ENCODE measurements at places on chromosomes 12 and 14.

GRCh38 chr12:126607867-126608266 lies 1542.6 kb downstream of the AACS start:
- no peaks in the 10 kb centered on the region for H3K4me1 ChIP-seq
- no peak for DNase-seq
- no peak overlapping the region for H3K27ac ChIP-seq
- H3K4me3 ChIP-seq = no peak overlapping the region
- no peaks in the 10 kb centered on the region for H3K27me3 ChIP-seq

DNA sequence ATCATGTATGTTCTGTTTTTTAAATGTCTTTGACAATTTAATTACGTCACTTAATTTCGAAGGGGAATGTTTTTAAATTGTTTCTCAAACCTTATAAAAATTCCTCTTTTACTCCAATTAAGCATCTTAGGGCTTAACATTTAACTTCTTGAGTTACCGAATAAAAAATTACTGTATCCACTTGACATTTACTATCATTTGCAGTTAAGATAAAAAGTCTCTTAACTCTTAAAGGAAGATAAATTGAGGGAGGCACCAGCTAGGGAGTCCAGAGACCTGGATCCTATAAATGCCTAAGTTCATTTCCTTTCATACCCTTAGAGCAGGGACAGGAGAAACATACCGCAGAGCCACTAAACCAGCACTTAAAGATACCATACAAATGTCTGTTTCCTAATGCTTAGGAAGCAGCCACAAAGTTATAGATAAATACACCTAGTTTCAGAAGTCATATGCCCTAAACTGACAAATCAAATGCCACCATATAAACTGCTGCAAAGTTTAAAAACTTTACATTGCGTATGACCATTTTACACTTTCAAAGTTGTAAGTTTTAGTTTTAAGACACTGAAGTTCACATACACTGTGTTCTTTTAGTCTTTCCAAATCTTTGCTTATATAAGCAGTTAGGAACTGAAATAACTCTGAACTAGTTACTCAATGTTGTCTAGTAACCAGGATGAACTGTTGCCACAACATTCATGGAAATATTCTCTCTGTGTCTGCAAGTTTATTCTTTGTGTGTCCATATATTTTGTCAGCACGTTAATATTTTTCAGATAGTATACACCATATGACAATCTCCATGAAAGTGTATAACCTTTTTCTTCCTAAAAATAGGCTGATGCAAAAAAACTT lies 71.2 kb downstream of the GALNT4 start:
- no peaks in the 10 kb centered on the region for H3K27me3 ChIP-seq
- peak overlapping the region; percentile 70 for H3K27ac ChIP-seq
- peaks cover 6% of the 10 kb centered on the region for H3K36me3 ChIP-seq
- H3K4me1 ChIP-seq = peaks cover 37% of the 10 kb centered on the region

DNA sequence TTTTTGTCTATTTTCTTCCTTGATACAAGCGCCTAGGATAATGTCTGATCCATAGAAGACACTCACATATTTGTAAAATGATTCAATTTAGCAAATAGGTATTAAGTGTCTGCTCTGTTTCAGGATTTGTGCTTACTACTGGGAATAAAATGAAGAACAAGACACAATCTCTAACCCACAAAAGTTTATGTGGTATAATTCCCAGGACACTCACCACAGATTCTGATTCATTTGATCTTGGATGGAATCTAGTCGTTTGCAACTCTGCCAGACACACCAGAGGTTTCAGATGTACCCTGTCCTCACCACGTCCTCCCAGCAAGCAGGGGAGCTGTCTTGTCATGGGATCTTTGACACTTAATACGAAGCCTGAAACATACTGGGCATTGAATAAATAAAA lies 208.3 kb downstream of the LRIG3 start:
- no peak for DNase-seq
- H3K27me3 ChIP-seq = no peaks in the 10 kb centered on the region
- no peak overlapping the region for H3K4me3 ChIP-seq
- H3K36me3 ChIP-seq = no peaks in the 10 kb centered on the region

- peaks cover 50% of the 10 kb centered on the region for H3K4me1 ChIP-seq
- H3K4me3 ChIP-seq = no peak overlapping the region
- no peaks in the 10 kb centered on the region for H3K36me3 ChIP-seq
- DNase-seq = no peak
- H3K27ac ChIP-seq = no peak overlapping the region
These were observed 54.4 kb downstream of the SLC38A4 start for GRCh38 chr12:46771268-46771827.

DNA sequence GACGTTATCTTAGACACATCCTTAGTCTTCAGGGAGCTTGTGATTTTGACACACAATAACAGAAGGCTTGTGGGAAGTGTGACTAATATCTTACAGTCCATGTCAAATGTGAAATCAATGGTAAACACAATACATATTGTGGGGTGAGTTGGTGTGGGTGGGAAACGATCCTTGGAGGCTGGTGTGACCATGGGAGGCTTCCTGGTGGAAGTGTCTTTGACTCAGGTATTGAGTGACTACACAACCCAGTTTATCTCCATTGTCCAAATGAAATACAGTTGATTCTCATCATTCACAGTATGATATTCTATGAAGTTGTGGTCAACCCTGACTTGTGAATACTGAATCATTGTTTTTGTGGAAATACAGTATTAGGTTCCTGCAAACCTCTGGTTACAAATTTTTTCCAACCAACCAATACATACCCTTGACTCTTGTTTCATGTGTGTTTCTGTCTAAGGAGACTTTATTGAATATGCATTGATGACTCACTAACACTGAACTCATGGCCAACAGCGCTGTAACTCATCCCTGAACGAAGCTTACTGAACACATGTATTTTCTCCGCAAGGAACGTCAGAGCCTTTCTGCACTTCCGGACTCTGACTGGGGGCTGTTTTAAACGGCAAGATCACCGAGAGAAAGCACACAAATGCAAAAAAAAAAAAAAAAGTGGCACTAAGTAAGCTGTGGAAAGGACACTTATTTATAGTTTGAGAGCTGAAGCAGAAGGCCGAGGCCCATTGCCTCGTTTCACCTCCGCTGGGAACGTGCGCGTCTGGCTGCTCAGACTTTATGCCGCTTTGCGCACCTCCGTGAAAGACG lies 59.0 kb downstream of the CLMN start:
- no peaks in the 10 kb centered on the region for H3K27me3 ChIP-seq
- H3K27ac ChIP-seq = no peak overlapping the region
- peak; percentile 27 for DNase-seq
- H3K36me3 ChIP-seq = no peaks in the 10 kb centered on the region

GRCh38 chr12:40152783-40153383 lies 47.0 kb upstream of the SLC2A13 start:
- H3K27me3 ChIP-seq = peaks cover 8% of the 10 kb centered on the region
- no peak for DNase-seq
- H3K36me3 ChIP-seq = no peaks in the 10 kb centered on the region
- H3K4me3 ChIP-seq = no peak overlapping the region

GRCh38 chr12:106303202-106303820 lies 778 bp downstream of the TCP11L2 start:
- H3K27me3 ChIP-seq = no peaks in the 10 kb centered on the region
- DNase-seq = peak; percentile 83
- H3K4me3 ChIP-seq = peak overlapping the region; percentile 96
- peak overlapping the region; percentile 82 for H3K27ac ChIP-seq
- H3K4me1 ChIP-seq = peaks cover 17% of the 10 kb centered on the region

GRCh38 chr14:49970474-49971147 lies 77.7 kb downstream of the ARF6 start:
- peak overlapping the region; percentile 76 for H3K4me3 ChIP-seq
- peak overlapping the region; percentile 98 for H3K27ac ChIP-seq
- peaks cover 50% of the 10 kb centered on the region for H3K4me1 ChIP-seq
- DNase-seq = no peak
- H3K36me3 ChIP-seq = peaks cover 3% of the 10 kb centered on the region

GRCh38 chr12:6942331-6942665 lies 1.3 kb upstream of the RNU7-1 start:
- no peak for DNase-seq
- H3K27ac ChIP-seq = peak overlapping the region; percentile 99
- H3K36me3 ChIP-seq = peaks cover 20% of the 10 kb centered on the region
- H3K27me3 ChIP-seq = peaks cover 9% of the 10 kb centered on the region
- peak overlapping the region; percentile 98 for H3K4me3 ChIP-seq
- H3K4me1 ChIP-seq = peaks cover 12% of the 10 kb centered on the region

DNA sequence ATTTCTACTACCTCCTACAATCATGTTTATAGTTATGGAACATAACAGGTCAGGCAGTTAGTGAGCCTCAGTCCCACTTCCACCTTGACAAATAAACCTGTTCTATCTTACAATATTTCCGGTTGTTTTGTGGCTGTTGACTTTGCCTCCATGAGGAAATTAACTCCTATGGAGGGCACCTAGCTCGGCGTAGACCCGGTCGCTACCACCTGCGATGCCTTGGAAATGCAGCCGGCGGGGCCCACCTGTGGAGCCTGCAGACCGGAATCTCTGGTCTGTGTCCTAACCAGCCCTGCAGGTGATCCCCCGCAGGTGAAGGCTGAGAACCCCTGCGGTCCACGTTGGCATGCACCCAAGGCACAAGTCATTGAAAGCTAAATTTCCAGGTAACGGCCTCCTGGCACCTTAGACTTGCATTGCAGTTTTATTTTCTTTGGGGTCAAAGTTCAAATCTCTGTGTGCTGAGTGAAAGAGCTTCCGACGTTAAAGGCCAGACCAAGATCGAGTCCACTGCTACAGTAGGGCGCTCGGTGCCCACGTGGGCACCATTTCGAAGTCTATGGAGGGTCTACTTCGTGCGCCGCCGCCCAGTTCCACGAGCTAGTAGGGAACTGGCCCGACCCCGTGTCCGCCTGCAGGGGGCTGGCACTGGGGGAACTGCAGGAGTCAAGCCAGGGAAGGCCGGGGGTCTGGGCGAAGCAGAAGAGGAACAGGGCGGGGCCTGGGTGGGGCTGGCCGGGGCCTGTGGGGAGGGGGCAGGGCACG lies 782 bp upstream of the PIWIL1 start:
- H3K4me3 ChIP-seq = no peak overlapping the region
- H3K4me1 ChIP-seq = no peaks in the 10 kb centered on the region
- peaks cover 37% of the 10 kb centered on the region for H3K27me3 ChIP-seq
- no peak for DNase-seq
